ENCODE measurements at places on chromosomes 11 and 22.

DNA sequence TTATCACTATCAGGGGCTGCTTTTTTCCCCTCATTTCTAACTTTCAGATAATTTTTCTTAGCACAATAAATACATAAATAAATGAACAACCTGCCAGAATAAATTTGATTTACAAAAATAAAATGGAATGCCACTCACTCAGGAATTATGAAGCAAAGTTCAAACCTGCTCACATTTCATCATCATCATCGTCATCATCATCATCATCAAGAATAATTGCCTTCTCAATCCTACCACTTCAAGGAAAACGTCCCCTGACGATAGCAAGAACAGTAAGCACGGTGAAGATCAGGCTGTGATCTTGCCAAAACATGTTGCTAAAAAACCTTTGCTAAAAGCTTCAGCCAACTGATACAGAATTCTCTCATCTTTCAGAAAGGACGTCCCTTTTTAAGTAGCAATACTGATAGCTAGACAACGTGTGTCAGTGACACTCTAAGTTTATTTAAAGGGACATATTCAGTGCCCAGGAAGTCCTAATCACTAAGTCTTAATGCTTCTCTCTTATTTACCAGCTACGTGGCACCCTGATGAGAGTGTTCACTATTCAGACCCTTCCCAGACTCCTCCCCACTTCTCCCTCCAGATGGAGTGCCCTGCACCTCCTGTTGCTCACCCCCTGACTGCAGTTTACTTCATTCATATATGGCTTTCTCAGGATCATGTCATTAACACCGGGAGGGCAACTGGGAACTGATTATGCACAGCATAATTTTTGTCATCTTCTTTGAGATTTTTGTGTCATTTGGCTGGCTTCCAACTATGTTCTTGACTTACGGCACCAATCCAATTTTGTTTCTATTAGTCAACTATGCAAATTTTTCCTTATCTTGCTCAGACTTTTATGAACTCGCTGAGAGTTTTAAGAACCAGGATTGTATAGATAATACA is 200.1 kb upstream of the GUCY1A2 start:
- H3K27ac ChIP-seq = no peak overlapping the region
- no peak for DNase-seq
- no peaks in the 10 kb centered on the region for H3K27me3 ChIP-seq
- no peaks in the 10 kb centered on the region for H3K4me1 ChIP-seq
- H3K4me3 ChIP-seq = no peak overlapping the region
- no peaks in the 10 kb centered on the region for H3K36me3 ChIP-seq

DNA sequence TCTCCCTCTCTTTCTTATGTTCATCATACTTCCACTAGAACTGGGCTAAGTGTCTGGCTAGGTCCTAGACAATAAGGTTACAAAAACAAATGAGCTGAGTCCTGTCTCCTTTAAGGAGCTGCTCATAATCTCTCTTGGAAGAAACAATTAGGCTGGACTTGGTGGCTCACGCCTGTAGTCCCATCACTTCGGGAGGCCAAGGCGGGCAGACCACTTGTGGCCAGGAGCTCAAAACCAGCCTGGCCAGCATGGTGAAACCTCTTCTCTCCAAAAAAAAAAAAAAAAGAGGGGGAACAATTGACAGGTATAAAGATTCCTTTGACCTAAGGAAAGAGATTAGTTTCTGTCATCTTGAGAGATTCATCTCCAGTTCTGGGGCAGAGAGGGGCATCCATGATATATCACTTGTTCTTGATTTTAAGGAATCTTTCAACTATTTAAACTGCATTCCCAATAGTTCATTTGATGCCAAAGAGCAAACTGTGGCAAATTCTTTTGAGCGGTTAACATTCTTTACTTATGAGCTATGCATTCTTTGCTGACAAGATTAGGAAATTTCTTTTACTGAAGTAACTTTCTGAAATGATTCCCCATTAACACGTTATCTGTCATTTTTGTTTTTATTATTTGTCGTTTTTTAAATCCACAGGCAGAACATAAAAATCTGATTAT is 125.5 kb downstream of the C11orf87 start:
- no peak for DNase-seq
- H3K4me3 ChIP-seq = no peak overlapping the region
- H3K4me1 ChIP-seq = no peaks in the 10 kb centered on the region
- H3K36me3 ChIP-seq = no peaks in the 10 kb centered on the region

GRCh38 chr11:117096201-117096991 is 1.8 kb downstream of the SIK3 start:
- no peaks in the 10 kb centered on the region for H3K27me3 ChIP-seq
- peaks cover 50% of the 10 kb centered on the region for H3K4me1 ChIP-seq
- peak; percentile 41 for DNase-seq

- H3K27me3 ChIP-seq = no peaks in the 10 kb centered on the region
- H3K27ac ChIP-seq = no peak overlapping the region
- no peak for DNase-seq
- H3K36me3 ChIP-seq = no peaks in the 10 kb centered on the region
These were observed 114.7 kb downstream of the MSANTD4 start for GRCh38 chr11:105907319-105907718.

- peaks cover 4% of the 10 kb centered on the region for H3K27me3 ChIP-seq
- peak overlapping the region; percentile 11 for H3K4me3 ChIP-seq
- no peaks in the 10 kb centered on the region for H3K36me3 ChIP-seq
- H3K27ac ChIP-seq = no peak overlapping the region
- no peak for DNase-seq
- peaks cover 11% of the 10 kb centered on the region for H3K4me1 ChIP-seq
These were observed 113.8 kb downstream of the RBFOX2 start for GRCh38 chr22:35914665-35915476.

DNA sequence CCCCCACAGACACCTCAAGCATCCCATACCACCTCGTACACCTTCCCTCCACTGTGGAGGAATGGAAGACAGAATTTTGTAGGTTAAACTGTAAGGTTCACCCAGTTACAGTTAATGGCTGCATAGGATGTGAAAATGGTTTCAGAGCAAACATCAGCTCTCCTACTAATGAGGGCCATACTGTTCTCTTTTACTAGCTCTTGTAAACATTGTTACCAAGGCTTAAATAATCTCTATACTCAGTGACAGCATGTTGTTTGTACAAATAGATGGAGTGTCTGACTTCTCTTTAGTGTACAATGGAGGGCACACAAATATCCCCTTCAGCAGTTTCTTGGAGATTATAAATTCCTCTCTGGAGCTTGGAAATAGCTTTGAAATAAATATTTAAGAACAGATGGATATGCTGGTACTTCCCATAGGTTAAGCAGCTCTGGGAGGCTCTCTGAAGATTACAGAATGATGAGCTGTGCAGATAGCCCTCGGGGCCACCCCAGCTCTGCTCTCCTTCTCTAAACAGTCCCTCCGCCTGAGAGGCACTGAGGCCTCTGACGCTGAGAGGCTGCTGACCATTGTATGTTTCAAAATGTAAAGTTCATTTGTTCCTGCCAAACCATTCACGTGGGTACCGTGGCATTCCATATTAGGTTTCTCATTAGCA is 25.7 kb downstream of the TTC12 start:
- H3K27me3 ChIP-seq = no peaks in the 10 kb centered on the region
- peaks cover 16% of the 10 kb centered on the region for H3K36me3 ChIP-seq
- no peak overlapping the region for H3K27ac ChIP-seq
- no peak for DNase-seq

- H3K27ac ChIP-seq = no peak overlapping the region
- H3K4me3 ChIP-seq = no peak overlapping the region
- H3K36me3 ChIP-seq = no peaks in the 10 kb centered on the region
- no peak for DNase-seq
These were observed 514.1 kb downstream of the CNTN5 start for GRCh38 chr11:99534812-99535211.

DNA sequence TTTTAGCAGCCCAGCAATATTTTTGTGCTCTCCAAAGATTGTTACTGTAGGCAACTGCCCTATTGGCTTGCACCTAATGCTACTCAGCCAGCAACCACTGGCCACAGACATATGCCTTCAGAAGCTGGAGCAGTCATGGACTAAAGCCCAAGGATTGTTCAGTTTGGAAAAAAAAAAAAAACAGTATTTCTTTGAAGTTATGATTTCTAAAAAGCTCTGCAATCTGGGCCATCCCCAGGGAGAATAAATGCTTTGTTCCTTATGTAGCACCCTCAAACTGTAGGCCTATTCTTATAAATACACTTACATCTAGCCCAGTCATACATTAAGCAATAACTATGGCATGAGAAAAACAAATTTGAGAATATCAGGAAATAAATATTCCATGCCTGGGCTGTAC is 2190.5 kb upstream of the RAG2 start:
- no peak overlapping the region for H3K4me3 ChIP-seq
- DNase-seq = no peak
- no peaks in the 10 kb centered on the region for H3K27me3 ChIP-seq
- H3K36me3 ChIP-seq = no peaks in the 10 kb centered on the region

GRCh38 chr11:111582881-111583280 is 19.4 kb upstream of the SIK2 start:
- H3K4me3 ChIP-seq = no peak overlapping the region
- DNase-seq = no peak
- no peaks in the 10 kb centered on the region for H3K27me3 ChIP-seq

GRCh38 chr22:44171561-44171960 is 9.2 kb upstream of the PARVG start:
- peaks cover 4% of the 10 kb centered on the region for H3K4me1 ChIP-seq
- DNase-seq = no peak
- H3K27ac ChIP-seq = no peak overlapping the region
- H3K36me3 ChIP-seq = no peaks in the 10 kb centered on the region
- H3K27me3 ChIP-seq = peaks cover 2% of the 10 kb centered on the region

DNA sequence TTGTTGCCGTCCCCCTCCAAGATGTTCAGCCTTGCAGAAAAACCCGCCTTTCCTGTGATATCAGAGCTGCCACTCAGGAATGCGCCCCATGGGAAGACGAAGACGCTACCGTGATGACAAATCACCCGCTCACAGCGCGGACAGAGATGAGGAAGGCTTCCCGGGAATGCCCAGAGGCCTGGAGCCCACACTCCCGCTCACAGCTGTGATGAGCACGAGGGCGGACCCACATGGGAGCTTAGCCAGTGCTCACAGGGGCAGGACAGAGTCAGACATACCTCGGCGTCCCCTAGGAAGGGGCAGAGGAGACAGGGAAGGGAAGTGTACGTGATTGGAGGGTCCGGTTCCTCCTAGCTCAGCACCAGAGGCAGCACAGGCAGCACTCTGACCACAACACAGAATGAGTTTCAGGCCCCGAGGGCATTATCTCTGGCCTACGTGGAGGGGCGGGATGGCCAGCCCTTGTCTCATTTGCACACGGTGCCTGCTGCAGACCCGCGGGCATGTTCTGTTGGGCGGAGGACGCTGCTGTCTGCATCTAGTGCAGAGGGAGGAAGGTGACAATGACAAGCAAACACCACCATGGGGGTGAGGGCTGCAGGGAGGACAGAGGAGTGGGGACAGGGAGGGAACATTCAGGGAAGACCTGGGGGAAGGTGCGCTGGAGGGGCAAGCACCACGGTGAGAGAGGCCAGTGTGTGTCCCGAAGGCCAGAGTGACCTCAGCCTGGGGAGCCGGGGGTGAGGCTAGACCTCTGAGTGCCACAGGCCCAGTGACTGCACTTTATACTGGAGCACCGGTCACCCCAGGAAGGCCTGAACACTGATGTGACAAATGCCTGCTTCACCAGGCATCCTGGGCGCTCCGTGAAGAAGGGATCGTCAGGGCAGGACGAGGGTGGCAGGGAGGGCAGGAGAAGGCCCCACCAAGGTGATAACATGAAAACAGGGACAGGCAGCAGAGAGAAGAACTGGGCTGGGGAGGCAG is 79.6 kb downstream of the CELSR1 start:
- H3K4me3 ChIP-seq = no peak overlapping the region
- no peaks in the 10 kb centered on the region for H3K4me1 ChIP-seq
- no peak overlapping the region for H3K27ac ChIP-seq
- no peaks in the 10 kb centered on the region for H3K36me3 ChIP-seq

GRCh38 chr22:49355211-49355920 is 472.3 kb downstream of the BRD1 start:
- H3K27ac ChIP-seq = no peak overlapping the region
- no peaks in the 10 kb centered on the region for H3K4me1 ChIP-seq
- no peak for DNase-seq
- no peak overlapping the region for H3K4me3 ChIP-seq

GRCh38 chr11:104679258-104679657 is 219.0 kb downstream of the CASP12 start:
- H3K4me1 ChIP-seq = no peaks in the 10 kb centered on the region
- no peak overlapping the region for H3K4me3 ChIP-seq
- no peak for DNase-seq
- H3K27me3 ChIP-seq = no peaks in the 10 kb centered on the region
- H3K36me3 ChIP-seq = peaks cover 13% of the 10 kb centered on the region

DNA sequence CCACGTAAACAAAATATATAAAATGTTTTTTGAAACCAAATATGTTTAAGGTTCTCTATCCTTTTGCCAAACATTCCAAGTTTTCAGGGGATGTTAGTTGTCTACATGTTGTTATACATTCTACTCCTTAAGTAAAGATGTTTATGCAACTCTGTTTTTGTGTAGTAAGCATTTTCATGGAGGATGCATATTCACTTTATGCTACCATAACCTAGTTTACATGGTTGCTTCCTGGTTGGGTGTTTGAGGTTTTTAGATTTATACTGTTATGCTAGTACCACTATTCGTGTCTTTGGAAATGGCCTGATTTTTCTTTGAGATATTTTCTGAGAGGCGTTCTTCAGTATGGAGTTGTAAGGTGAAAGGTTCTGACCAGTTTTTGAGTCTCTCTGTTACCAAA is 131.1 kb upstream of the SORL1-AS1 start:
- H3K27ac ChIP-seq = peak overlapping the region; percentile 39
- H3K27me3 ChIP-seq = no peaks in the 10 kb centered on the region
- H3K4me1 ChIP-seq = peaks cover 12% of the 10 kb centered on the region
- peaks cover 37% of the 10 kb centered on the region for H3K36me3 ChIP-seq
- DNase-seq = no peak

DNA sequence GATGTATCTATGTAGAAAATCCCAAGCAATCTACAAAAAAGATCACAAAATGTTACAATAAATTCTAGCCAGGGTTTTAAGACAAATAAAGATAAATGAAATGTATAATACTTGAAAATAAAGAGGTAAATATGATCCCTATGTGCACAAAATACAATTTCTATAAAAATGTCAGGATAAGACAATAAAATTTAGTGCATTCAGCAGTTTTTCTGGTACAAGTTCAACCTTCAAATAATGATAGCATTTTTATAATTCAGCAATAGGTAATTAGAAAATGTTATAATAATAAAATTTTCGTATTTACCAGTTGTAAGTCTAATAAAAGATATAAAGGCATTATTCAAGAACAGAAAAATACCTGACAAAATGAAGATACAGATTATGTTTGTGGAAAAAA is 726.8 kb upstream of the FAT3 start:
- H3K27me3 ChIP-seq = no peaks in the 10 kb centered on the region
- H3K4me3 ChIP-seq = no peak overlapping the region

Measured in activated naive CD8-positive, alpha-beta T cell treated with anti-CD3 and anti-CD28 coated beads, Interleukin-2, amount 10 ng/mL, durations not matched to agents 7 days and 5 days (primary cell).